Stimulated activated CD4-positive, alpha-beta T cell treated with anti-CD3 and anti-CD28 coated beads, TNF-alpha, amount 100 ng/mL, for 24 hours (primary cell): ENCODE measurements at places on chromosomes 2 and 18.

DNA sequence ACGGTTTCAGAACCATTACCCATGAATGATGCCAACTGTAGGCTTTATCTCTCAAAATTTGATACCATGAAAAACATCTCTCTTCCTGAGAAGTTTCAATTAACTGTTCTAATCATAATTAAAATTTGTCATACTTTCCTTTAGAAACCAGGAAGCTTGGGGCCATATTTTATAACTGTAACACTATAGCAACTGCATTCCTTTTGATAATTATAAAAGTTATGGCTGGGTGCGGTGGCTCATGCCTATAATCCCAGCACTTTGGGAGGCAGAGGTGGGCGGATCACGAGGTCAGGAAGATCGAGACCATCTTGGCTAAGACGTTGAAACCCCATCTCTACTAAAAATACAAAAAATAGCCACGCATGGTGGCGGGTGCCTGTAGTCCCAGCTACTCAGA lies 70.6 kb downstream of the DNAH7 start:
- DNase-seq, result no peak

- no peak for DNase-seq
Measured at GRCh38 chr18:10443001-10443400, 11.4 kb upstream of the APCDD1 start.

- DNase-seq, result no peak
Measured at GRCh38 chr2:235343156-235343774, 150.6 kb upstream of the AGAP1 start.

DNA sequence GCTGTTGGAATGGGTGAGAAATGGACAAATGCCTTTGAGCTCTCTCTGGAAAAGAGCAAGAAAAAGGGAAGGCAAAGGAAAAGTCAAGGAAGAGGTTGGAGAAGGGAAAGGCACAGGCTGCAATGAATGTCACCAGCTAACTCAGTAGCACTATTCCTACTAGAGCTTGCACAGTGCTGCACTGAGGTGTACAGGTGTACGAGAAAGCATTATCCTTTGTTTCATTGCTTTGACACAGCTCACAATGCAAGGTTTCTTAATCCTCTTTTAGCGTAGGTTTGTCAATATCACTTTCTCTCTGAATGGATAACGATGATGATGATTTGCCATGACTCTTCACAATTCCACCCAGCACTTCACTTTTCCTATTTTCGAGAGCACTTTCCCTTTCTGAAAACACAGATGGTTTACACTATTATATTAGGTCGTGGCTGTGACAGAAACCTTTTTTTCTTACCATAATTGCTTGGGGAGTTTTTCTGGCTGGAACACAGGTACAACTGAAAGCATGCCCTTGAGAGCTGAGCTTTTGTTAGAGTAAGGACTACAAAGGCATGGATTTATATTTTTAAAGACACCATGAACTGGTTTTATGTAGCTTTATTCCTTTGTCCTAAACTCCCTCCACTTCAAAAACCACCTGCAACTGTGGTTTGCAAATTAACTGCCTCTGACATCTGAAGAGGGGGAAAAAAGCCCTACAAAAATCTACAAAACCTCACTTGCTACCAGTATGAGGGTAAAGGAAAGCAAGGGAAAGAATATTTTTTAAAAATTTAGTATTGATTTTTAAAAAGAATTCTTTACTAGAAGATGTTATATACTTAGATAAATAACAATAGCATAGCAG lies 265.5 kb downstream of the TGIF1 start:
- no peak for DNase-seq

GRCh38 chr2:180495606-180496005 lies 484.8 kb upstream of the UBE2E3 start:
- no peak for DNase-seq

GRCh38 chr2:27493948-27494283 lies 1.1 kb downstream of the FNDC4 start:
- DNase-seq, result no peak

DNA sequence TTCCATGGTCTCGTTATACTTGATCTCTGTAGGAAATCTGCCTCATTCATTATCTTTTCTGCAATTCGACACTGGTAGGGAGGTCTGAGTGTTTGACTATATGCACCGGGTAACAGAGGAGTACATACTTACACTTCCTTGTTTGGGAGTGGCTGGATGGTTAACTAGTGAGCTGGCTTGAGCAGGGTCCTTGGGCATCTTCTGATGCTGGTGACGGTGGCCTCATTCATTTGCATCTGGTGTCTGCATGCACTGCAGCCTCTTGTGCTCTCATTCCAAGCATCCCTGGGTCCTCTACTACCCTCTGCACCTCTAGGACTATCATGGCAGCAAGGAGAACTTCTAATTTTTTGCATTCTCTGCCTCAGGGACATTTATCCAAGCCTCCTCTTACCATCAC lies 100.0 kb upstream of the TCF4 start:
- no peak for DNase-seq
